ENCODE measurements at places on chromosomes 12 and 14. TPM values are rescaled to one million over a fixed set of nuclear protein-coding genes. Genes with fewer than 3 reads are reported as not detected.
A peak's percentile ranks its signal among the peaks of the same experiment; 100 is the strongest.

The JKAMP gene
- 50.9 TPM for total RNA-seq

DNA sequence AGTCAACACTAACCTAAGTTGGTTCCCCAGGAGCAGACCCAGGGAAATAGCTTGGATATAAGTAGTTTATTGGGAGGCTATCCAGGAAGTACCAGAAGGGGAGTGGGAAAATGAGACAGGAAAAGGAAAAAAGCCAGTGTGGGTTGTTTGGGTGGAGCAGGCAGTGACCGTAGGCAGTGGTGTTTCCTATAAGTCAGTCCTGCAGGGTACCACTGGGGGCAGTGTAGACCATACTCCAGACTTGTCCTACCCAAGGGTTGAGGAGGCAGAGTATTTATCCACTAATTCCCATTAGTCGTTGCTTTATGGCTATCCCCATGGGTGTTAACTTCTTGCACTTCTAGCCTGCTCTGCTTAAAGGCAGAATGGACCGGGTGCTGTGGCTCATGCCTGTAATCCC, 6.4 kb upstream of the CCDC60 start:
- ATAC-seq: no peak

The CFAP73 gene
- 0.42 TPM for total RNA-seq

The SOAT2 gene
- total RNA-seq: not detected

DNA sequence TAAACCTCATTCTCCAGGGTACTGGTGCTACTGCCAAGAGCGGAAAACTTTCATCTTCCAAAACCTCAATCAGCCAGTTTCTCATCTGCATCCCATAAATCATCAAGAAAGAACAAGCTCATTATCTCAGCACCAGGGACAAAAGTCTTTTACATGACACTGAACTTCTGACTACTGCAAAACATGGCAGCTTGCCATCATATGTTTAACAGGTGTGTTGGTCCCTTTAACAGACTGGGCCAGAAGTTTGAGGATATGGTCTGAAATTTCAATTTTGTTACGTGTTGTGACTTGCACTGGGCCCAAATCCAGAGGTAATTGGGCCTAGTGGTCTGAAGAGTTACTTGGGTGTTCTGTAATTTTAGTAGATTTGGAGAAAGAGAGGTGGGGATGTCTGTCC, 305.4 kb upstream of the SEL1L start:
- ATAC-seq: no peak

GRCh38 chr12:111766608-111767361, at the start of gene ALDH2:
Gene ALDH2, plus strand, starts transcription at chr12:111766933. Its CDS starts 50 bp downstream, at chr12:111766983.
- ATAC-seq: peak; percentile 82

The KRT81 gene
- total RNA-seq: not detected

The BATF gene
- total RNA-seq: not detected

Data from motor neuron (in vitro differentiated cells).